ENCODE measurements at places on chromosomes 12 and 14. TPM values are rescaled to one million over a fixed set of nuclear protein-coding genes. Genes with fewer than 3 reads are reported as not detected.

SYNJ2BP gene
- 10.2 TPM for total RNA-seq

IL23A gene
- total RNA-seq = 0.41 TPM

RERGL gene
- not detected for total RNA-seq

TAS2R7 gene
- total RNA-seq = not detected

L2HGDH gene
- 10.2 TPM for total RNA-seq

CLMN gene
- total RNA-seq = 4.6 TPM

ENDOU gene
- not detected for total RNA-seq

C12orf54 gene
- not detected for total RNA-seq

RIN3 gene
- total RNA-seq = 23.5 TPM

SMIM41 gene
- total RNA-seq = not detected

IQSEC3 gene
- not detected for total RNA-seq

TNFRSF1A gene
- 448 TPM for total RNA-seq

CCND2 gene
- not detected for total RNA-seq

GALNT9 gene
- 7.1 TPM for total RNA-seq

CPNE6 gene
- total RNA-seq = not detected

HOXC4 gene
- 4.0 TPM for total RNA-seq

WDR89 gene
- 11.6 TPM for total RNA-seq

SUOX gene
- total RNA-seq = 11.5 TPM

P3H3 gene
- 20.2 TPM for total RNA-seq

GPR68 gene
- 0.07 TPM for total RNA-seq

OAS1 gene
- total RNA-seq = 66.8 TPM

LALBA gene
- not detected for total RNA-seq

MSI1 gene
- total RNA-seq = 1.5 TPM

C3AR1 gene
- not detected for total RNA-seq

ASB8 gene
- total RNA-seq = 13.9 TPM

ARMH4 gene
- 0.34 TPM for total RNA-seq

NTF3 gene
- not detected for total RNA-seq

RAB15 gene
- total RNA-seq = 17.7 TPM

PLEK2 gene
- total RNA-seq = 27.6 TPM

SLCO1B1 gene
- total RNA-seq = 0.26 TPM

CMA1 gene
- total RNA-seq = not detected

DLGAP5 gene
- 33.9 TPM for total RNA-seq

CPSF2 gene
- total RNA-seq = 44.8 TPM

NKX2-1 gene
- total RNA-seq = 0.06 TPM

CARMIL3 gene
- total RNA-seq = 0.56 TPM

NEUROD4 gene
- total RNA-seq = not detected

PLCZ1 gene
- total RNA-seq = not detected

ACOT6 gene
- total RNA-seq = not detected

HHIPL1 gene
- total RNA-seq = 0.25 TPM

INHBC gene
- not detected for total RNA-seq

CFAP54 gene
- 1.6 TPM for total RNA-seq

MUCL1 gene
- total RNA-seq = not detected

HEBP1 gene
- 53.8 TPM for total RNA-seq

C1QL4 gene
- 3.4 TPM for total RNA-seq

PRR4 gene
- 1.5 TPM for total RNA-seq

KRT80 gene
- 58.9 TPM for total RNA-seq

METAP2 gene
- 129 TPM for total RNA-seq

MANSC4 gene
- not detected for total RNA-seq

AVPR1A gene
- total RNA-seq = not detected

DPPA3 gene
- total RNA-seq = not detected

CELA1 gene
- not detected for total RNA-seq

KRT2 gene
- not detected for total RNA-seq

P2RX2 gene
- not detected for total RNA-seq
